Central memory CD4-positive, alpha-beta T cell (primary cell): ENCODE measurements at places on chromosomes 2 and 18.

DNA sequence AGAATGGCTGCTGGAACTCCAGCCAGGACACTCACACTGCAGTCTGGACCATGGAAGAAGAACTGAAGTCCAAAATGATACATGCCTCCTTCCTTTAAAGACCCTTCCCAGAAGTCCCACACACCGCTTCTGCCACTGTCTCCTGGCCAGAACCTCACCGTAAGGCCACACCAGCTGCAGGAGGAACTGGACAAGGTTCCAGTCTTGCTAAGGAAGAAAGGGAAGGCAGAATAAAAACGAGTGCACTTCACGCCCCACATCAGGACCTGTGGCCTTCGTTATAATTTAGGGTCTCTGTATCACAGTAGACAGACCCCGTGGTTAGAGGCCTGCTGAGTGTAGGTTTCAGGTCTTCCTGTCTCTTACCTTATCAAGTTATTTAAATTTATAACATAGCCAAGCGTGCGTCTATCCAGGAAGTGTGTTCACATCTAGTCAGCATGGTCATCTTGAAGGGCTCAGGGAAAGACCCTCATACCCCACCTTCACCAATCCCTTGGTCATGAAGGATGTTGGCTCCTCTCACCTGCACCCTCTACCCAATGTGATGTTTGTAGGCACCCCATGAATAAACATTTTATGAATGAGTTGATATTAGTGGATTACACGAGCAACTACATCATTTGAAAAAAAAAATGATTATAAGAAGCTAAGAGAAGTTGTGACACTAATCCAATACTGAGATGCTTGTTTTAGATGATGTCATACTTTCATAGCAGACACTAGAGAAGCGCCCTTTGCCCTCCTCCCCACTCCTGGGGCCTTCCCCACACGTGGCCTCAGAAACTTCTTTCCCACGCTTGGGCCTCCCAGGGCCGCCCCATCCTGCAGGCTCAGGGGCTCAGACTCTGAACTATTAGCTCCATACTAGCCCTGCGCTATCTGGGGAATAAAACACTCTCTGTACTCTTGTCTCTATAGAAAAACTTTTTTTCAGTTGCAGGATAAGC, 157.6 kb downstream of the FAM210A start:
- DNase-seq: no peak

GRCh38 chr18:3380384-3380961, 69.5 kb upstream of the TGIF1 start:
- peak; percentile 24 for DNase-seq

DNA sequence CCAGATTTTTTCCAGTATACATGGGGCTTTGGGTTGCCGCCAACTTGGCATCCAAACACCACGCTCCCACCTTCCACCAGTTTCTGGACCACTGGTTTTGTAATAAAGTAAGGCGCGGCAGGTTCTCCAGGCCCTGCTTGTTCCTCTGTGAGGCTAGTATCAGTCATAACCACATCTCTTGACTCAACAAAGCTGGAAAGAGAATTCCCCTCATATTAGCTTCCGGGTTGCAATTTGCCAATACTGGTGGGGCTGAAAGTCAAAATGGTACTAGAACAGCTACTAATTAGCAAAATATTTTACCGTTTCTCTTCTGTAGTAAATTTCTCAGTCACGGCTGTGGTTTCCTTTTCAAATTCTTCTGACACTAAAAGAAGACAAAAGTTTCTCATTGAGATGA, 25.0 kb downstream of the TTN start:
- DNase-seq: no peak

DNA sequence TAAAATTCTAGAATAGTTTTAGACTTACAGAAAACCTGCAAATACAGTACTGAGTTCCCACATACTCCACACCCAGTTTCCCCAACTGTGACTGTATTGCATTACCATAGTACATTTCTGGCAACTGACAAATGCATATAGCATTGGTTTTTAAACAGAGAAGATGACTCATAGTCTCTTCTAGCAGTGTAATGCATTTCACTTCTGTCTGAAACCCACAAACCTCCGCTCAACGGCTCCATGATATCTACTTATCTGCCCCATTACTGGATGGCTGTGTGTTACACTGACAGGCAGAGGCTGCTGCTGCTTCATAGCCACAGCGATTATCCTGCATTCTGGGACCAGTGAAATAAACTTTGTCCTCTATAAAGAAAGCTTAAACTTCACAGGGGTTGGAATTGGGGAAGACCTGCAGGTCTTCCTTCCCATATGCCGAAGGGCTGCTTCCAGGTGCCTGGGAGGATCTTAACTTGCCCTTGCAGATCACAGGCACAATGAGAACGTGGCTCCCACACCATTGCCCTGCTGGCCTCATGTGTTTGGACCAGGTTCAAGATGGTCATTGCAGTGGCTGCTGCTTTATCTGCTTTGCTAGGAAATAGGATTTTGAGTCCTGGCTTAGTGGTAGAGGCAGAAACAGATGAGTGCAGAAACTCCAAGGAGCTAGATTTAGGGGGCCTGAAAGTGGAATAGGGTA, 742.6 kb upstream of the HS6ST1 start:
- DNase-seq: no peak
